ENCODE measurements at places on chromosomes 3 and 15.

GRCh38 chr3:31157893-31158620, 263.6 kb upstream of the GADL1 start:
- DNase-seq, result no peak

DNA sequence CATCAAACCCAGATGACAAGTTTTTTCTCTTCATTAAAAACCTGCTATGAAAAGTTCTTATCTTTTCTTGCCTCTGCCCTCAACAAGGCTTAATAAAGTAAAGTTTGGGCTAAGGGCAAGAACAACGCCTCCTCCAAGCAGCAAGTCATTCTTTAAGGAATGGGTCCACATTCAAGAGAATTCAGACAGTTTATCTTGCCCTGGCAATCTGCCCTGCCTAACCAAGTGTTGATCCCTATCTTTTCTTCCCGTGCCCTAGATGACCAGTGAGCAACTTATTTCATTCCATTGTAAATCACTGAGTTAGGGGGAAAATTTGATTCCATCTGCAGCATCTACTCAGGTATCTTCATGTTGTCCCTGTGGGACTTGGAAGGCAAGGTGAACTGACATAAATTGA, 370.3 kb upstream of the DPPA4 start:
- DNase-seq, result no peak

GRCh38 chr3:192128060-192128459, 599.3 kb downstream of the FGF12 start:
- DNase-seq, result no peak

DNA sequence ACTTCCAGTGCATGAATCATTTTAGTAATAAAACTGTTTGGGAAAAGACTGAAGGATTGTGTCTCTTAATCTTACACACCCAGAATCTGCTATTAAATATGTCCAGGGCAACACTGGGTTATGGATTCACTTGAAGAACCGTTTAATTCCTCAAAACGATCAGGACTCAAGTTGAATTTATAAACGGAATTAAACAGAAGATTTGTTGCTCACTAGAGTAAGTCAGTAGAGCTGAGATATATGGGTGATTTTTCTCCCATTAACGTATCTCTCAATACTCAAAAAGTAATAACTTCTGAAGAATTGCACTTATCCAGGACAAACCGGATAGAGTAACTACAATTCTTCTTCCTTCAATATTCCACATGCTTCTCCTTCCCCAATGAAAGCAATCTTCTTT, 41.1 kb upstream of the LIPC start:
- DNase-seq, result no peak

- DNase-seq, result no peak
Observed at GRCh38 chr15:91824256-91824655, 29.3 kb upstream of the SLCO3A1 start.

GRCh38 chr15:80760960-80761359, 18.2 kb upstream of the CEMIP start:
- no peak for DNase-seq

DNA sequence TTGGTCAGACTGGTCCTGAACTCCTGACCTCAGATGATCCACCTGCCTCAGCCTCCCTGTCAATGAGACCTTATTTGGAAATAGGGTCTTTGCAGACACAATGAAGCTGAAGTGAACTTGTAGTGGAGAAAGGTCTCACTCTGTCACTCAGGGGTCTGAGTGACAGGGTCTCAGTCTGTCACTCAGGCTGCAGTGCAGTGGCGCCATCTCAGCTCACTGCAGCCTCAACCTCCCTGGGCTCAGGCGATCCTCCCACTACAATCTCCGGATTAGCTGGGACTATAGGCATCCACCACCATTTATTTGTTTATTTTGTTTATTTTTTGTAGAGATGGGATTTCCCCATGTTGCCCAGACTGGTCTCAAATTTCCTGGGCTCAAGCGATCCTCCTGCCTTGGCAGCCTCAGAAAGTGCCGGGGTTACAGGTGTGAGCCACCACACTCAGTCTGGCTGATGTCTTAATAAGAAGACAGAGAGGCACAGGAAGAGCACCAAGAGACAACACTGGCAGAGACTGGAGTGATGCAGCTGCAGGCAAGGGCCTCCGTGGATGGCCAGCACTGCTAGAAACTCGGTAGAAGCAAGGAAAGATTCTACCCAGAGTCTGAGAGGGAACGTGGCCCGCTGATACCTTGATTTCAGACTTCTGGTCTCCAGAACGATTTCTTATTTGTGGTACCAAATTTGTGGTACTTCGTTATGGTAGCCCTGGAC, 26.2 kb upstream of the RAF1 start:
- no peak for DNase-seq

- no peak for DNase-seq
Observed at GRCh38 chr3:57100046-57100695, 39.7 kb downstream of the SPATA12 start.

- no peak for DNase-seq
Observed at GRCh38 chr3:117606866-117607265, 897.3 kb downstream of the TUSC7 start.

DNA sequence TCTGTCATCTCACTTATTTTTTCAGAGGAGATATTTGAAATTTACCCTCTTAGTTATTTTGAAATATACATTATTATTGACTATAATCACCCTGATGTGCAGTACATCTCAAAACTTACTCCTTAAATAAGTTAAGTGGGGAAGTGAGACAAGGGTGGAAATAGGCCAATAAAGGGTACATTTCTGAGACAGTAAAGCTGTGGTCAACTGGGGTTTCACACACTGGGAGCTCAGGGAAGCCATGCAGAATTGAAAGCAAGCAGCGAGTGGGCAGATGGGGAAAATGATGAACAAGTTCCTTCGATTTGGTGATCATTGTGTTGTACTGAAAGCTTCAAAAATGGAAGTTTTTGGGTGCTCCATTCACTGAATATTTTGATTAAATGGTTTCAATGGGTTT, 21.6 kb upstream of the MOBP start:
- no peak for DNase-seq

DNA sequence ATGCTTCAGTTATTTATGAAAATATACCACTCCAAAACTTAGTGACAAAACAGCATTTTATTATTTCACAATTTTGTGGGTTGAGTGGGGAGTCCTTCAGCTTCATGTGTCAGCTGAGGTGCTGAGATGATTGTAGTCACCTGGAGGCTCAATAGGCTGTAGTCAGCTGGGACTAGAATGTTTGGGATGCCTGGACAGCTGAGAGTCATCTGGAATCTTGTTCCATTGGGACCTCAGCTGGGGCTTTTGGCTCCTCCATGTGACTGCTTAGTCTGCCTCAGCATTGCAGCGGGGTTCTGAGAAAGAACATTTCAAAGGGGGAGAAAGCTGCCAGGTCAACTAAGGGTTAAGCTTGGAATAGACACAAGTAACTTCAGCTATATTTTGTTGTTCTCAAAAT, 13.4 kb downstream of the STT3B start:
- DNase-seq, result no peak

GRCh38 chr3:170040418-170040817, 2.6 kb downstream of the GPR160 start:
- no peak for DNase-seq
